ENCODE measurements at places on chromosomes 2 and 18.

- no peak for DNase-seq
These were observed 37.7 kb downstream of the TPO start for GRCh38 chr2:1450915-1451314.

- no peak for DNase-seq
These were observed 15.3 kb upstream of the CIDEA start for GRCh38 chr18:12238826-12239225.

DNA sequence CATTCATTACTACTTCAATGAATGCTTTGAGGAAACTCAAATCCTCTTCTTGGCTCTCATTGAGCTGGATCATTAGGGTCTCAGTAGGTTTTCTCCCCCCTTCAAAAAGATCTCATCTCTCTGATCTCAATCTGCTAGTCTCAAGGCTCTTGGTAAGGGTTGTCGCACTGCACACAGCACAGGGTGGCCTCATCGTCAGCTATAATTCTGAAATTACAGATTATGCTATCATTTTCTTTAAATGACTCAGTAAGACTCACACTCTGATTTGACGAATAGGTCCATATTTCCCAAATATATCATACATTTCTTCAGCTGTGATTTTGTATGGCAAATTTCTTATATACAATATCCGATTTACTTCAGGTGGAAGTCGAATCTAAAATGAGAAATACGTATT is 2.3 kb downstream of the SF3B6 start:
- no peak for DNase-seq

GRCh38 chr2:235510318-235510717 is 16.5 kb downstream of the AGAP1 start:
- DNase-seq: no peak

DNA sequence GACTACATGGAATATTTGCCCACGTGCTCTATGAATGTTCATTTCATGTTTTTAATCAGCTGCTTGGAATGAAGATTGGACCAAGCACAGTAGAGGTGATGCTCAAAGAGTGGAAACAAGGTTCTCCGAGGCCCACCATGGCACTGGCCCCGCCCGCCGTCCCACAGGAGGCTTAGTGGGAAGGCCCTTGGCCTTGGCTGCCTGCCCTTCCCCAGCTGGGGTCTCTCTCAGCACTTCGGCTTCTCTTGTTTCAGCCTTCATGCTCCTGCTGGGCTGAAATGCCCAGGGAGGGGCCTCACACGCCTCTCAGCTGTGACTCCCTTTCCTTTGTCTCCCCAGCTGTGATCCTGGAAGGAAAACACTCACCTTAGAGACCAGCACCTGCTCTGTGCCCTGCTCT is 833.2 kb downstream of the GALR1 start:
- no peak for DNase-seq

DNA sequence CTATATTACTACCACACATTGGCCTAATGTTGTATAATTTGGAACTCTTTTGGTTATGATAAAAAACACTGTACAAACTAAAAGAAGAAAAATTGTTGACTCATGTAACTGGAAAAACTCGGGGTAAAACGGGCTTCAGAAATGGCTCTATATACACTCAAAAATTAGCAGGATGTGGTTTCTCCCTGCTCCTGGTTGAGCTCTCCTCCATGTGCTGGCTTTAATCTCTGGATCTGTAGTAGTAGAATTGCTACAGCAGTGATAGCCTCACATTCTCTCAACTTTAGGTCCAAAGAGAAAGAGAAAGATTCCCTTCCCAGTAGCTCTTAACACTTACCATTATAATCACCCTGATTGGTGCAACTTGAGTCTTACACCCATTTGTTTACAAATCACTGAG is 274.9 kb upstream of the GALNT5 start:
- DNase-seq: no peak

DNA sequence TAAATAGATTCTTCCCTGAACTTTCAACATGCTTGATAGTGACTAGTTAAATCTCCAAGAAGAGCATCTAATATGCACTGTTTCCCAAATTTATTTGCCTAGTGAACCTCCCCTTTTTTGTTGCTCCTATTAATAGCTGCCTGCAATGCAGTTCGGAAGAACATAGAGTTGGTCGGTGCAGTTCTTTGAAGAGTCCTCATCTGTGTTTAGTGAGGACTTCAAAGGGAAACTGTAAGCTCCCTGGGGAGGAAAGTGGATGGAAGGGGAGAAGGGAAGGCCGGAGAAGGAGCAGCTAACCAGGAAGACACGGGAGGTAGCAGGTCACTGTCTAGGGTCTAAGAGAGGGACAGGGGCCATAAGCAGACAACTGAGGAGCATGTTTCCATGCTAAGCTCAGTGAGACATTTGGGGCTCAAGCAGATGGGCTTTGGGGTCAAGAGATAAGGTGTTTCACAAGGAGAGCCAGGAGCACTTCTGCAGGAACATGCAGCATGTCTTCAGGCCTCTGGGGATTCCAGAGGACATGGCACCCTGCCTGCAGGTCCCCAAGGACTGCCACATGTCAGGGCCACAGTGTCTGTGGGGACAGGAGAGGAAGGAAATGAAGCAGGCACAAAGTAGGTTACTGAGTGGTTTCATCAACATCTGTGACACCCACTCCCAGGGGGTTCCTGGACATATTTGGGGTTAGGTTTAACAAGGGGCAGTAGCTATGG is 48.7 kb upstream of the ANXA4 start:
- no peak for DNase-seq

DNA sequence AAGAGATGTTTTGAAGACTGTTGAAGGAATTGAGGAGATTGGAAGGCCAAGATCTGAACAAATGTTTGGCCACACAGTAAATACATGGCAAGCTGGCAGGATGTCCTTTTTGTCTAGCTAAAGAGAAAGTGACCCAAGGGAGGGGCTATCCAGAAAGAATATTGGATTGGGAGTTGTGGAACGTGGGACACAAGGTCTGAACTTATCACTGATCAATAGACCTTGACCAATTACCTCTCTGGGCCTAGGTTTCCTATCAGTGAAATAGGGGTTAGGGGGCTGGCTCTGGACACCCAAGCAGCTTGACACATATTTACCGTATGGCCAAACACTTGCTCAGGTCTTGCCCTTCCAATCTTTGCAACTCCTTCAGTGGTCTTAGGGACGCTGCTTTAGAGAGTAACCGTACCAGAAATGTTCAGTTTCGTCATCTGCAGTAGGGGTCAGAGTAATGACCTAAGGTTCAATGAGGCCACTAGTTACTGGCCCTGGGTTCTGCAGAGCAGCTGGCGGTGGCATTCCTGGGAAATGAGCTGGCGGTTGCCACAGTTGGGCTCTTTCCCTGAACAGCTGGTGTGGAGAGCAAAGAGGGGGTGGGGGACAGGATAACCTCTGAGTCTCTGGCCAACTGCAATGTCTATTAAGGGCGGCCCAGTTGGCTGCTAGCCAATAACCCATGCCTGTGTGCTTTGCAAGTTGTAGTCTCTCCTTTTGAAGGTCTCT is 70.1 kb upstream of the STPG4 start:
- no peak for DNase-seq

DNA sequence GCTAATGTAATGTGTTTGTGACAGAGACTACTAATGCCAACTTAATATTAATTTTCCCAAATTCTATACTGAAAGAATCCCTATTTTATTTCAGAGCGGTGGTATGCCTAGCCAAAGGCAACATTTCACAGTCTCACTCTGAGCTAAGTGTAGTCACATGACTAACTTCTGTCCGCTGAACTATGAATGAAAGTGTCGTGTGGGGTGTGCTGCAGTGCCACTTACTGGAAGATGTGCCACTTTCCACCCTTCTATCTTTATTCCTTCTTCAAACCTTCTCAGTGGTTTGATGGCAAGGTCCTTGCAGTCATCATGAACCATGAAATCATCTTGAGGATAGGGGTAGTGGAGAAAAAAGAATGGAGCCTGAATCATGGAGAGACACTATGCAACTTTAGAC is 47.3 kb upstream of the C1D start:
- no peak for DNase-seq

- DNase-seq: no peak
These were observed 42.8 kb downstream of the EEF1B2 start for GRCh38 chr2:206202446-206202845.

DNA sequence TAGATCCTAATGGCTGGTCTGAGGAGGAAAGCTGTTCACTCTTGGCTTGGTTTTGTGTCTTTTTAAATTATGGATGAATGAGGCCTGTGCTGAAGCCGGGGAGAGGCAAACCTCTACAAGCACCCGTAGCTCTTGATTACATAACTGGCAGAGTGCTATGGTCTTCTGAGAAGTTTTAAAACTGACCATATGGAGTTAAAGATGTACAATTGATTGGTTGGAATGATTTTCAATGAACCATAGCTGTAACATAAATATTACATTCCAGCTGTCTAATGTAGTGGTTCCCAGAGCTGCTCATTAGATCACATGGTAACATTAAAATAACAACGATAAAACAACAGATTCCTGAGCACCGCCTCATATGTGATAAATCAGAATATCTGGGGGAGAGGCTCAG is 71.1 kb upstream of the MAP4K3 start:
- DNase-seq: no peak

GRCh38 chr2:113174376-113174750 is 592 bp downstream of the PSD4 start:
- DNase-seq: no peak

GRCh38 chr2:239190921-239191885 is 209.6 kb downstream of the HDAC4 start:
- DNase-seq: no peak

DNA sequence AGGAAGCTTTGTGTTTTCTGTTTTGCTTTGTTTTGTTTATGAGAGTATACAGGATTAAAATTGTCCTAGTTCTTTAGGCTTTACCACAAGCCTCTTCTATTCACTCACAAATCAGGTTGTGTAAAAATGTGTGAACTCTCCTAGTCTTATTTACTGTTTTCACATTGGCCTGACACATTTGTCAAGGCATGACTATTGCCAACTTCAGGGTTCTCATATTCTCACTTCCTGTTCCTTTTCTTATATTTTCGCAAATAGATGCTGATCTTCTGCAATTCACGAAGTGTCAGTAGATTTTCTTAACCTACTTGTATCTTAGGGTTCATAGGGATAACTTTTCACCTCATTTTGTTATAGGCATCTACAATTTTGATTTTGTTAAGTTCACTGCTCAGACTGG is 67.1 kb downstream of the CCDC102B start:
- no peak for DNase-seq

- DNase-seq: no peak
These were observed 2.8 kb downstream of the MSH2 start for GRCh38 chr2:47405757-47406156.

DNA sequence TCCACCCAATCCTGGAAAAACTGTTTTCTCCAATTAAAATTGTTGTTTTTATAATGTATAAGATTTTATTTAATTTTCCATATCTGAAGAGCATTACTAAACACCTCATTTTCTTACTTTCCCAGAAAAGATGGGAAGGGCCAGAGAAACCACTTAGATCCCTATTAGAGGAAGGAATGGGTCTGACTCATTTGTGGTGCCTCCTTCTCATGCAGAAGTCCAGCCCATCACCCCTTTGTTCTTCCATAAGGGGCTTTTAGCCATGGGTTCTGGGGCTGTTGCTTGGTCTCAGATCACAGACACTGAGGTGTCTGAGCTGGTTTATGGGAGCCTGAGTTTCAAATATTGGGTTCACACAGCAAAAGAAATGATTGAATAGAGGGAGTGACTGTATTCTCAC is 152.2 kb downstream of the ESCO1 start:
- no peak for DNase-seq

Measured in stimulated activated CD8-positive, alpha-beta memory T cell treated with anti-CD3 and anti-CD28 coated beads, Interleukin-4, amount 100 ng/mL, for 4 hours (primary cell).